ENCODE measurements at places on chromosomes 3 and 15. TPM values are rescaled to one million over a fixed set of nuclear protein-coding genes. Genes with fewer than 3 reads are reported as not detected.

Gene TP63
- 0.24 TPM for total RNA-seq

Gene CILP
- total RNA-seq: 2.2 TPM

Gene B3GALNT1
- total RNA-seq: 27.6 TPM

Gene ZDHHC23
- 1.1 TPM for total RNA-seq

Gene TM6SF1
- 7.3 TPM for total RNA-seq

- peak; percentile 87 for DNase-seq
Observed at GRCh38 chr15:48645558-48646330, at the start of gene FBN1. Gene FBN1 (minus strand): TSS chr15:48645709. CDS start chr15:48644769, 940 bp downstream.

- DNase-seq: no peak
Observed at GRCh38 chr15:90840954-90841353, 27.4 kb upstream of the FURIN start.

- DNase-seq: no peak
Observed at GRCh38 chr3:67957268-67957667, 302.9 kb upstream of the SUCLG2 start.

DNA sequence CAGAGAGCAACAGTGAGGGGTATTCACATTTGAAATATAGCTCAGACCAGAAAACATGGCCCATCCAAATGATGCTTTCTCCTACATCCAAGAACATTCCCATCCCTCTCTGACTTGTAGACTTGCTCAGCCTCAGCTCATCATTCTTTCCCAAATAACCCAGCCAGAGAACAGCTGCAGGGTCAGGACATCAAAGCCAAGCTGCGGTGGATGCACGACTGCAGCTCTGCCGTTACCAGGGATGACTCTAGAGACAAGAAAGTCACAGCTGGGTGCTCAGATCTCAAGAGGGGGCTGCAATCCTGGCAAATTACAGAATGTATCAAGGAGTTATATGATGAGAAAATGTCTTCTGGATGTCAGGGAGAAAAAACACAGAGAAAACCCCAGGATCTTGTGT lies 944.3 kb downstream of the NTRK3 start:
- DNase-seq: no peak

DNA sequence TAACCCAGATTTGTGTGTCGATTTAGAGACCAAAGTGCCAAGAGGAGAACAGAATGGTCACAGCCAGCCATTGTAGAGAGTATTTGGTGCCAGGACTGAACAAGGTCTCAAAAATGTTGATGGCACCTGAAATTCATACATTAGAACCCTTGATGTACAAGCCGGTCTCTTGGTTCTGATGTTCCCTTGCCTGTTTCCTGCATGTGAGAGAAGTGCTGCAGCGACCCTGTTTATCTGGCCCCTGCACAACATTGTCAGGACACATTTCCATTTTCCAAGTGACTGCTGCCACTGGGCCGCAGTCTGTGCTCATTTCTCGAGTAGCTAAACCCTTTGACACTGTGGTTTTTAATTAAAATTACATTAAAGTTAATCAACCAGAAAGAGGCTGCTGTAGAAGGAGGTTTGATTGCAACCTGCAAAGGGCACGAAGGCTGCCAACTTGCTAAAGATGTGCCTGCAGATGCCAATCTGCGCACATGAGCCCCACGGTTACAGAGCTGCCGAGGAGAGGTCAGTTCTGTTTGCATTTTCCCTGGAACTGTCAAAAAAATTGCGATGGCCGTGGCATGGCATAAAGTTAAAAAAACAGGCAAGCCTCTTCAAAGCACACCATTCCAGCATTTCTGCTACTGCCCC lies 136.4 kb upstream of the CMC1 start:
- no peak for DNase-seq

- no peak for DNase-seq
Observed at GRCh38 chr3:129345971-129346370, 67.3 kb downstream of the HMCES start.

DNA sequence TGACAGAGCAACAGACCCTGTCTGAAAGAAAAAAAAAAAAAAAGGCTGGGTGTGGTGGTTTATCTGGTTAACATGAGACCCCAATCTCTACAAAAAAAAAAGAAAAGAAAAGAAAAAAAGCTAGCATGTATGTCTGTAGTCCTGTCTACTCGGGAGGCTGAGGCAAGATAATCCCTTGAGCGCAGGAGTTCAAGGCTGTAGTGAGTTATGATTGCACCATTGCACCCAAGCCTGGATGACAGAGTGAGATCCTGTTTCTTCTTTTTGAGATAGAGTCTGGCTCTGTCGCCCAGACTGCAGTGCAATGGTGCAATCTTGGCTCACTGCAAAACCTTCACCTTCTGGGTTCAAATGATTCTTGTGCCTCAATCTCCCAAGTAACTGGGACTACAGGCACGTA lies 8.4 kb upstream of the DHX30 start:
- DNase-seq: no peak

- no peak for DNase-seq
Observed at GRCh38 chr3:54296531-54296930, 174.2 kb downstream of the CACNA2D3 start.

GRCh38 chr3:194075088-194075615 lies 60.8 kb upstream of the HES1 start:
- no peak for DNase-seq

- DNase-seq: no peak
Observed at GRCh38 chr15:78810362-78811123, 721 bp downstream of the ADAMTS7 start.
